ENCODE measurements at places on chromosomes 16 and 17.

DNA sequence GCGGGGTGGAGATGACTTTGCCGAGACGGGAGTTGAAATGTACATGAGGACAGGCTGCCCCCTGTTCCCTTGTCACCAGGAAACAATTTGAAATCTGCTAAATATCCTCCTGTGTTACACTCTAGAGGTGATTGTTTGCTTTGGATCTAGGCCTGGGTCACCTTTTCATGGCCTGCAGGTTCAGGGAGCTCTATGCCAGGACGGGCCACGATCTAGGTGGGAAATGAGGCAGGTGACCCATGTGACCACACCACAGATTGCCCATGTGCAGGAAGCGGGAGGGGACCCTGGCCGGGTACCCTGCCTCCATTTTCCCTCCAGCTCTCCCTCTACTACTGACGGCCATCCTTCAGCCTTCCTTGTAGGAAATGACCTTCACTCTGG lies 43.4 kb downstream of the MEAK7 start:
- no peak for DNase-seq

- no peak for DNase-seq
Measured at GRCh38 chr17:40436636-40437035, 6.6 kb upstream of the IGFBP4 start.

DNA sequence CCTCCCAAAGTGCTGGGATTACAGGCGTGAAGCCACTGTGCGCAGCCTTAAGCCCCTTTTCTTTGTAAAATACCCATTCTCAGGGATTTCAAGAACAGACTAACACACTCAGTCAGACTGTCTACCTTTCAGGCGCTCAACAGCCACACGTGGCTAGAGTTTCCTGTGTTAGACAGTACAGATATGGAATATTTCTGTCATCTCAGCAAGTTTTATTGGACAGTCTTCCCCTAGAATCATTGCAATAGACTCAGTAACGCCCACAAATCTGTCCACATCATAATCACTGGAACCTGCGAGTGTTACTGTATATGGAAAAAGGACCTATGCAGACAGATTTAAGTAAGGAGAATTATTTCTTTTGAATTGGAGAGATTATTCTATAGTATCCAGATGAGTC lies 160.5 kb downstream of the RBFOX1 start:
- DNase-seq, result no peak

- DNase-seq, result peak; percentile 54
Measured at GRCh38 chr17:44115585-44116415, 7.6 kb downstream of the HDAC5 start.

DNA sequence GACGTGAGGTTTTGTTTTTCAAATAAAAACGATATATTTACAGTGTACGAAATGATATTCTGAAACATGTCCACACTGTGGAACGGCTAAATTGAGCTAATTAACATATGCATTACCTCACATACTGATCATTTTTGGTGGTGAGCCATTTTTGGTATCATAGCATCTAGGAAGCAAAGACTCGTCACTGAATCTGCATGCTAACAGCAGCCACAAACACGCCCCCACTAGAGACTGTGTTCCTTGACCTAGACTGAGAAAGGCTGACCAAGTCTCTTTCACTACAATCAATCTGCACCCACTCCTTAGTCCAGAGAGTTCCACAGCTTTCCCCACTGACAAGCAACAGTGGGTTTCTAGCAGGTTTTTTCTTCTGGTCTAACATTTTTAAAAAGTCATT lies 29.5 kb downstream of the NPLOC4 start:
- no peak for DNase-seq

- DNase-seq, result no peak
Measured at GRCh38 chr16:13394488-13394887, 493.1 kb downstream of the SHISA9 start.

GRCh38 chr17:64580384-64581315 lies 73.9 kb downstream of the CEP95 start:
- DNase-seq, result no peak

DNA sequence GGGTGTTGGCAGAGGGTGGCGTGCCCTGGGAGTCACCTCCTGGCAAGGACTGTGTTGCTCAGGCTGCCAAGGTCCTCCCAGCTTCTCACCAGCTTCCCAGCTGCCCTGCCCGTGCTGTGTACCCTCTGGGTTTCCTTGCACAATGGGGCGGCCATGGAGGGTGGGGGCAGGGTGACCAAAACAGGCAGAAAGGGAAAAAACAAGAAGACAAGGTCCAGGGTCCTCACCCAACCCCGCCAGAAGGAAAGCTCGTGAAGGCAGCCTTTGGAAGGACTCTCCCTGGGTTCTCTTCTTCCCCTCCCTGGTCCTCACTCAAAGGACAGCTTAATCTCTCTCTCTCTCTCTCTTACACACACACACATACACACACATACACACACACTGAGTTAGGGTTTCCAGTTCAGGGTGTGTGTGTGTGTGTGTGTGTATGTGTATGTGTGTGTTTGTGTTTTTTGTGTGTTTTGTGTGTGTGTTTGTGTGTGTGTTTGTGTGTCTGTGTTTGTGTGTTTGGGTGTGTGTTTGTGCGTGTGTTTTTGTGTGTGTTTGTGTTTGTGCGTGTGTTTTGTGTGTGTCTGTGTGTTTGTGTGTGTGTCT lies 2.0 kb downstream of the SLC13A5 start:
- no peak for DNase-seq

- DNase-seq, result no peak
Measured at GRCh38 chr17:43661699-43662412, at the start of gene MEOX1. TSS of gene MEOX1 (minus strand) at chr17:43661922. CDS start at chr17:43661534, 388 bp downstream.

- no peak for DNase-seq
Measured at GRCh38 chr16:55492756-55493380, 13.9 kb downstream of the MMP2 start.

GRCh38 chr17:21231533-21231932 lies 17.6 kb upstream of the TMEM11 start:
- DNase-seq, result no peak

DNA sequence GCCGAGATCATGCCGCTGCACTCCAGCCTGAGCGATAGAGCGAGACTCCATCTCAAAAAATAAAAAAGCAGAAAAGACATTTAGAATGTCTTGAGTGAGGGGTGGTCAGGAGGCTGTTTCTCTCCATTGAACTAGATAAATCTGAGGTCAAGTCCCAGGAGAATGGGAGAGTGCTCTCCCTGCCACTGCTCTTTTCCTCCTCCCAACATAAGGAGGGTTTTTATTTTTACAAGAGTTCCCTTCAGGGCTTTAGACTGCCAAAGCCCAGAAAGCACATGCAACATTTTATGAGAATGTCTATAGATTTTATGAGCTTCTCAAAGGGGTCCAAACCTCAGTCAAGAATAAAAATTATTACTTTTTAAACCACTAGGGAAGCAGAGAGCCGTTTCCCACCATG lies 1.6 kb downstream of the RND2 start:
- DNase-seq, result no peak

DNA sequence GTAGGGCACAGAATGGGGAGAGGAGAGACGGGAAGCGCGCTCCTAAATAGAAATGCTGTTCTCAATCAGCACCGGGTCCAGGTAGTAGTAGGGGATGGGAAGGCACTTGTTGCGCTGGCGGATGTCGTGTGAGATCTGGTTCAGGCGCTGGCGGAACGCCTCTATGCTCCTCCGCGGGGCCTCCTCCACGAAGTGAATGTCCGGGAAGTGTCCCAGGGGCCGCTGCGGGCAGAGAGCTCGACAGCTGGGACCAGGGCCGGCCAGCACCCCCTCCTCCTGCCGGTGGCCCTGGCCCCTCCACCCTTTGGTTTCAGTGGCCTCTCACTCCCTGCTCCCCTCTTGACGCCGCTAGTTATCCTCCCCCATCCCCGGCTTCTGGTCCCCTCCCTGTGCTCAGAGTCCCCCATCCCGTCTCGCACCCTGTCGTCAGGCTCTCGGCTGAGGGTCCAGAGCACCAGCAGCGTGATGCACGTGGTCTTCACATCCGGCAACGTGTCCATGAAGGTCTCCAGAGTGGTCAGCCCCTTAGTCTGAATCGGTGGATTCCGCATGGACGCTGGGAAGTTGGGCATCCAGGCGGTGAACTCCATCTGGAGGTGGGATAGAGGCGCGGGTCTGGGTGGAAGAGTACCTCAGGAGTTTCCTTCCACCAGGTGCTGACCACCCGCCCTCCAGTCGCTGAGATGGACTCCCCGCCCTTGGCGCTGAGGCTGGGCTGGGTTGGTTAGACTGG lies 14.6 kb downstream of the ALOX12B start:
- DNase-seq, result no peak

- DNase-seq, result no peak
Measured at GRCh38 chr17:76791053-76791980, 53.4 kb downstream of the MFSD11 start.

Measured in SK-N-DZ (cell line).